Activated CD4-positive, alpha-beta memory T cell treated with anti-CD3 and anti-CD28 coated beads for 36 hours (primary cell): ENCODE measurements at places on chromosomes 2 and 18.

GRCh38 chr2:3430172-3430571, 50.7 kb downstream of the TRAPPC12 start:
- DNase-seq, result no peak

DNA sequence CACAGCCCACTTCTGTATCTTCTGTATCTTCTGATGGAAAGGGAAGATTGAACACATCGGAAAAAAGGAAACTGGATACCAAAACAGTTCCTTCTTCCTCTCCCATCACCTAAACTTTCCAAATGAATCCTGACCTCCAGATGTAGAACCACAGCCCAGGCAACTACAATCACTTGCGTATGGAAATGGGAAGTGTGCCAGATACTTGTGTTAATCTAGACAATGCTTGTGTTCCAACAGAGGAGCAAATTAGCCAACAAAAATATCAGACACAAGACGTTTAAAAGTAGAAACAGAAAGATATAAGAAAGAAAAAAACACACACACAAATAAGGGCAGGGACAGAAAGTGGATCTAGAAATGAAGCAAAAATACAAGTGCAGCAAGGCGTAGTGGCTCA, 31.4 kb upstream of the DUSP2 start:
- no peak for DNase-seq

- DNase-seq, result no peak
Measured at GRCh38 chr2:123528996-123529707, 495.9 kb upstream of the CNTNAP5 start.

GRCh38 chr18:31429623-31430022, 17.9 kb upstream of the DSG3 start:
- no peak for DNase-seq

DNA sequence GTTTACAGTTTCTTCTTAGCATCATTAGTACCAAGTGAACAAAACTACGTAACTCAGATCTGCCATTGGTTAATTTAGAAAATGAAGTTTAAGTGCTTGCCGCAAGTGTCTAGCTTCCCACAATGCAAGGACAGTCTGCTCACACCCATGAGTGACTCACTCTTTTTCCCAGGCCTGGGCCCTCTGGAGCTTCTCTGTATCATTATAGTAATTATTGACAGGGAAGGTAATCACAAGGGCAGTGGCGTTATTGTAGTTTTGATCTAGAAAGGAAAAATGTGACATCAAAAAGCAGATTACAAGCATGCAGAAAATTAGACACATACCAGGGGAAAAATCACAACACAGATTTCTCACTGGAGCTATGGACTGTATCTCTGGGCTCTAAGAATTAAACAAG, 38.5 kb downstream of the NPC1 start:
- DNase-seq, result no peak

DNA sequence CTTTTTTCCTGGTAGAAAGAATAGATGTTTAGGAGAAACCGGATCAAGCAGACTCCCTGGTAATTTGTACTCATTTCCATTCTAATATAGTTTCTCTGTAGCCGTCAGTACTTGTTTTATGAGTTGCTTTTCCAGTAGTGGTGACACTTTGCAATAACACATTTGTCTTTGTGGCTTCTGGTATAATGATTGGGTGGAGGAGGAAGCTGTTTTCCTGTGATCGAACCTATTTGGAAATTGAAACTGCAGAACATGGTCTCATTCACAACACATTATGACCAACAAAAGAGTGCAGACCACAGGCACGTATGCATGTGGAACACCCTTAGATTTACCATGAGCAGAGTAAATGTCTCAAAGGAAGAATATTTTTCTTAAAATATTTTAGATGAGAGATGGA, 7.6 kb upstream of the SERPINB12 start:
- DNase-seq, result no peak

GRCh38 chr2:155099784-155100183, 401.3 kb downstream of the KCNJ3 start:
- no peak for DNase-seq

- DNase-seq, result no peak
Measured at GRCh38 chr18:13793819-13794218, 30.1 kb upstream of the MC5R start.

DNA sequence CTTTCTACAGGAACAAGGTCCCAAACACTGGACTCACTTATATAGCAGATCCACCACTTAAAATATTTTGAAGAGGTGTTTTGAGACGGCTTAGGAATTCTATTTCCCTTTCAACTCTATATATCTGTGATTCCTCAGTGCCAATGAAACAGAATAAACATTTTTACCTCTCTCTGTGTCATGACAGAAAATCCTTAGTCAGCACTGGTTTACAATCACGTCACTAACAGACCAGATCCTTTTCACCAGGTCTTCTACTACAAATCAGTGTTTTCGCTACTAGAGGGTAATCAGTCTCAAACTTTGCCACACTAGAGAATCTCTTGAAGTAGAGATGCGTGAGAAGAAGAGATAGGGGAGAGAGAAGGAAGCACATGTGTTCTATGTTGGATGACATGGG, 325.6 kb downstream of the SS18 start:
- DNase-seq, result no peak
